GM12891 (cell line): ENCODE measurements at places on chromosomes 11 and 22.

DNA sequence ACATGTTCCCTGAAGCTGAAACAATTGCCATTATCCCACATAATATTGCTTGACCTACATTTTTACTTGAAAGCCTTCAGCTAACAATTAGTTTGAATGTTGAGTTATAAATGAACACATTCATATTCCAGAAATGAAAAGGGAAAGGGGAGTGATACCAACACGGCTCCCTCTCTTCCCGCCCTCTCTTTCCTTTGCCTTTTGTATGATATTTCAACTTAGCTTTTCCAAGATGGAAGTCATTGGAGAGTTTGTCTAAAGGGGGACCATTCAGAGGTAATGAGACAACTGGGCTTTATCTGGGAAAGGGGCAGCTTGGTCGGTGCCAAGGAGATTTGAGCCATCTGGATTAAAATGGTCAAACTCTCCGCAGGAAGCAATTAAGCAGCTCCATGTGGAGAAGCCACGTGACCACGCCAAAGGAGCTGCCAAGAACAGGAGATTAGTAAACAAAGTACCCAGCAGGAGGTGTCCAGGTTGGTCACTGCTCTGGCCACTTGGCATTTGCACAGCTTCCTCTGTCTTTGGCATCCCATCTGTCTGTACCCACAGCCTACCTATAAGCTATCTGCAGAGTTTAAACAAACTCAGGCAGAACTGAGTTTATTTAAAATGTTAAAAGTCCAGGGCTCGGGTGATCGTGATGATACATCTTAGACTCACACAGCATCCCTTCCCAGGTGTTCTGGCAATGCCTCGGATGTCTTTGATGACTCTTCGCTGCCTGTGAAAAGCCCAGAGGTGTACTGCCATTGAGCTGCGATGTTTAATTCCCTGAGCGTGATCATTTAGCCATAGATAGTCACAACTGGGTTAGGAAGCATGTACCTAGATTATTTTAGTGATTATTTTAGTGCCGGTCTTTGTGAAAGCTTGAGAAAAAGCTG lies 735.9 kb downstream of the NTM start:
- no peak for DNase-seq

DNA sequence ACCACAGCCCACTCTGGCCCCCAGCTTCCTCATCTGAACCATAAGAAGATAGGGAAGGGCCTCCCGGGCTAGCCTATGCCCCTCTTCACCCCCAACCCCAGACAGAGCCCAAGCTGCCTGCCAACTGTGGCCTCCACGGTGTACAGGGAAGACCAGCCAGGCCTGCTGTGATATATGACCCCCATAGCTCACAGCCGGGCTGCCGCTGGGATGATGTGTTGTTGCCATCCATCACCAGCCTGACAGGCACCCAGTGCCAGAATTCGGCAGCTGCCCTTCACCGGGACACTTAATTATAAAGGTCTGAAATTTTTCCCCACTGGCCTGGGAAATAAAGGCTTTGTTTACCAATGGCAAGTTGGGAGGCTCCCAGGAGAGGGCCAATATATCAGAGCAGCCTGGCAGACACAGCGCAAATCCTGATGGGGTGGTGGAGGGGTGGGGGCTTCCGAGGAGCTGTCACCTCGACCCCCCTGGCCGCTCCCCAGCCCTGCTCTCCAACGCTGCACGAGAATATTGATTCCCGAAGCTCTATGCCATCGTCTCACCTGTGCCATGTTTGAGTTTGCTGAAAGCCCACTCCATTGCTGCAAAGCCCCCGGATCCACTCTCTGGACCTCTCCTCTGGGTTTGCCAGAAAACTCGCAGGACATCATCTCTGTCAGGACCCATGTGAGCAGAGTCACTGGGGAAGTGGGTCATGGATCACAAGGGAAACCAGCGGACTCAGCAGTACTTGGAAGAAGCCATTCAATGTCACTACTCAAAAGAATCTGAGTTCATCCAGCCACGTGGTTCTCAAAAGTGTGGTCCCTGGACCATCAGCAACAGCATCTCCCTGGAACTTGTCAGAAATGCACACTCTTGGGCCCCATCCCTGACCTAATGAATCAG lies 296.9 kb downstream of the MN1 start:
- no peak for DNase-seq

DNA sequence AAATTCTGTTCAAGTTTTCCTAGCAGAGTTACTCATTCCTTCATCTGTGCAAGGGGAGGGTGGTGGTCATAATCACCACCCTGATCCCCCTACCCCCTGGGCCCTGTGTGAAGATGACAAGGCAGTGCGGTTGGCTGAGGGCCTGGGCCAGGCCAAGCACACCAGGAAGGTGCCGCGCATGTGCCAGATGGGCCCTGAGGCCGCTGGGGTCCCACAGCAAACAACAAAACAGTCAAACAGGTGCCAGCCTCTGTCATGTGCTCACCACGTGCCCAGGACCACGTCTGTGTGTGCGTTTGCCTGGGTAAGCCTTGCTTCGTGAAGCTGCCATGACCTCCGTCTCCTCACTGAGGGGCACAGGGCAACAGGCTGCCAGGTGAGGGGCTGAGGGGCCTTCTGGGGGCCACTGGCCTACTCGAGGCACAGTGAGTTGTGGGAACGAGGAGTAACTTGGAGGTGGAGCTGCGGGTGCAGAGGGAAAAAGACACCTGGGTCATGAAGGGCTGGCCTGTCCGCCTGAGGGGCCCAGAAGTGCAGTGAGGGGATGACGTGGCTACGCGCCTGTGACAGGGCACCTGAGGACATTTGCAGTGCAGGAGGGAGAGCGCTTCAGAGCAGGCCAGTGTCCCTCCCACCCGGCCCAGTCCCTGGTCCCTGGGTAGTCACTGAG lies 25.8 kb downstream of the RSPH14 start:
- DNase-seq = no peak

DNA sequence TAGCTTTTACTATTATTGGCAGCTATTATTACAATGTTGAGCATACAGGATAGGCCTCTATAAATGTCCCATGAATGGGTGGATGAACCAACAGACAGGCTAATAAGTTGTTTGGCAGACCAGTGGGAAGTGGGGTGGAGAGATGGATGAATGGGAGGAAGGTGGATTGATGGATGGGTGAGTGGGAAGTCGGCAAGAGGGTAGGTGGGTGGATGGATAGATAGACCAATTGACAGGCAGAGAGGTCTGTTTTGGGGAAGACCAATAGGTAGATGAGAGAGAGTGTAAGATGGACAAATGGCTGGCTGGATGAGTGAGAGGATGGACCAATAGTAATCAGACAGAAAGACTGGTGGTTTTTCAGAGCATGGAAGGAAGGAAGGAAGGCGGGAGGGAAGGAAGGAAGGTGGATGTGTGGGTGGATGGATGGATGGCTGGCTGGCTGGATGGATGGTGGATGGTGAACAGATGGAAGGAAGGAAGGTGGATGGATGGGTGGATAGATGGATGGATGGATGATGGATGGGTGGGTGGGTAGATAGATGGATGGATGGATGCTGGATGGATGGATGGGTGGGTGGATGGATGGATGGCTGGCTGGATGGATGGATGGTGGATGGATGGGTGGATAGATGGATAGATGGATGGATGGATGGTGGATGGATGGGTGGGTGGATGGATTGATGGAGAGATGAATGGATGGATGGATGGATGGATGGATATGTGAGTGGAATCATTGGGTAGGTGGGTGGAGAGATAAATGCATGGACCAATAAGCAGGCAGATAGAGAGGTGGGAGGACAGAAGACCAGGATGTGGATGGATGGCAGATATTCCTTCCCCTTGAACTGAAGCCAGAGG lies 37.4 kb downstream of the RASD2 start:
- DNase-seq = no peak

DNA sequence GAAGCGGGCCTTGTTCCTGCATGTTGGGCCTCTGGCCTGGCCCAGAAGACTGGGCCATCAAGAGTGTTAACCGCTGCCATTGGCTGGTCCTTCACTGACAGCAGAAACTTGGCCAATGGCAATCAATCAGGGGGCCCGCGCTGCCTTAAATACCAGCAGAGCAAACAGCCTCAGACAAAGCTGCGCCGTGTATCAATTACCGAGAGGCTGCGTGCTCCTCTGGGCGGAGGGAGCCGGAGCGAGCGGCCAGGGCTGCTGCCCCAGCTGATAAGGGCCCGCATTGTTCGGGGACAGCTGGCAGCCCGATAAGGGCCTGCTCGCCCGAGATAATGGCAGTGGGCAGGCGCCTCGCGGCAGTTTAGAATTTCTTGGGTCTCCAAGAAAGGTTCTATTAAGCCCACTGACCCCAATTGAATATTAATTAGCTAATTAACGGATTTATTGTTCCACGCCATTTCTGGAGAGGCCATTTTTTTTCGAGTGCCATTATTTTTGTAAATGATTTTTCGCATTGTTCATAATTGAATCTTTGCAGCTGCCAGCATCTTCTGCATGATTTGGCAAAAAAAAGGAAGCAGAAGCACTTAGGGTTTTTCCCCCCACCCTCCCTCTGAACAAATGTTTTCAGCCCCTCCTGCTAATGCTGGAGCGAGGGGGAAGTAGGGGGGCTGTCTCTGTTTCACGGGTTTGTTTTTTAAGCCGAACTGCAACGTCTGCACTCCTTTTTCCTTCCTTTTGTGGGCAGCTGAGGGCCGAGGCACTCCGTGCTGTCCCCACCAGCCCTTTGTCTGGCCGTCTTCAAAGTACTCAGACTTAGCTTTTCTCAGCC lies 37.6 kb upstream of the RIC3 start:
- DNase-seq = no peak

DNA sequence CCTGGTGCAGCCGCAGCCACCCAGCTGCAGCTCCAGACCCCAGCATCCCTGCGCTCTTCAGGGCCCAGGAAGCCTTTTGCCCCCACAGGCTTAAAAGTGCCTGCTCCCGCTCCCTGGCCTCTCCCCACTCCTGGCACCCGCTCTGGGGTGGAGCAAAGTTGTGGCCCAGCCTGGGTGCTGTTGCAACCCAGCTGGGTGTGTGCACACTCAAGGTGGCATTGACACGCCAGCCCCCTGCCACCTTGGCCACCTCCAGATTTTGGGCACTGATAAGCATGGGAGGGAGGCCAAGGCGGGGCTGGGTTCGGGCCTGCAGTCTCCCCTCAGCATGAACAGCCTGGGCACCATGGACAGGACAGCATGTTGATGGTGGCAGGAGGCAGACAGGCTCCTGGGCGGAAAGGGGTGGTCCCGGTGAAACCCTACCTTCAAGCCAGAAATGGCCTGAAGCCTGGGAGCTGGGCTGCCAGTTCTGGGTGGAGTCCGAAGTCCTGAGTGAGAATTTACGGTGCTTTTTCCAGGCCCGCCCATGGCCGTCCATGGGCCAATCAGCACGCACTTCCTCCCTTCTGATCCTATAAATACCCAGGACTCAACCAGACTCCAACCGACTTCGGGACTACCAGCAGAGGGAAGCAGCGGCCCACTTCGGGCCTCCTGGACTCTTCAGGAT lies 23.6 kb upstream of the RNASEH2C start:
- DNase-seq = no peak

GRCh38 chr11:75820645-75821044 lies 5.6 kb downstream of the UVRAG start:
- DNase-seq = no peak

DNA sequence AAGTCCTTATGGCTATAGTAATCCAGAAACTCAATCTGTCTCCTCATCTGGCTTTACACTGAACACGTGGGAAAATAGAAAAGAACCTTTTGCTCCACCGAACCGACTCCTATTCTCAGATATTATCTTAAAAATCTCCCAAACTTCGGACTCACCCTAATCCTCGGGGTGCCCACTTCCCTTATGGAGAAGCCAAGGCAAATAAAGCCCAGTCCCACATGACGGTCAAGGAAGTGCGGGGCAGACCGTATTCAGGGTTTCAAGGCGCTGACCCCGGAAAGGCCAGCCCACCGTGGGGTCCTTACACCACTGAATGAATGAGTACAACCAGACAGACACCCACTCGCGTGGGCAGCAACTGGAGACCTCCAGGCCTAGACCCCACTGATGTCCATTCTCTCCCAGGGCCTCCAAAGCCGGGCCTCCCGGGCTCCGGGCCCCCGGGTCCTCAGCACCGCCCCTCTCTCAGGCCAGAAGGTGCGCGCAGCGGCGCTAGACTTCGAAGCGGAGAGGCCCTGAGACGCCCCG lies 489 bp downstream of the NUP98 start:
- DNase-seq = no peak

DNA sequence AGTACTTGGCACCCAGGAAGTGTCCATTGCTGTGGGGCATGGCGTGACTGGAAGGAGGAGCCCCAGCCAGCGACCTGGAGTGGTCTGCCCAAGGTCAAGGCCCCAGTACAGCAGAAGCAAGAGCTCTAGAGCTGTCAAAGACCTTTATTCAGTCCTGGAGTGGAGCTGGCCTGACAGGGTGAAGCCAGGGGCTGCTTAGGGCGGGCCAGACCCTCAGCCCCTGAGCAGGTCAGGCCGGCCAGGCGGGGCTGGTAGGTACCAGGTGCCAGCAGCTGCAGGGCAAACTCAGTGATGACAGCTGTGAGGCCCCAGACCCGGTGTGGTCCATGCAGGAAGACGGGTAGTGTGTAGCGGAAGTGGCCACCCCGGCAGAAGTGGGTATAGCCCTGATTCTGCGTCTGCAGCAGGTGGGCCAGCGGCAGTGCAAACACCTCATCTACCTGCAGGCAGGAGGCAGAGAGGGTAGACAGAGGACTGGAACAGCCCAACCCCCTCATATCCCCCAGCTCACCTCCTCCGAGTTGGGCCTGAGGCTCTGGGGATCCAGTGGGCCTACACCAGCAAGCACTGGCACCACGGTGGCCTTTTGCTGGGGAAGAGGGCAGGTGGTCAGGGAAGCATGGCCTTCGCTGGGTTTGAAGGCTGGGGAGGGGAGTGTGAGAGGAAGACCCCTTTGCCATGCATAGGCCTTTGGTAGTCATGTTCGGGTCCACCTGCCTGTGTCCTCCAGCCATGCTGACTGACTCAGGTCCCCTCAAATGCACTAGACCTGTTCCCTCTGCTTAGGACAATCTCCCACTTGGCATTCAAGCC lies 1.7 kb downstream of the NUDT8 start:
- DNase-seq = no peak

- DNase-seq = no peak
Observed at GRCh38 chr11:112837162-112837826, 123.9 kb upstream of the NCAM1 start.

DNA sequence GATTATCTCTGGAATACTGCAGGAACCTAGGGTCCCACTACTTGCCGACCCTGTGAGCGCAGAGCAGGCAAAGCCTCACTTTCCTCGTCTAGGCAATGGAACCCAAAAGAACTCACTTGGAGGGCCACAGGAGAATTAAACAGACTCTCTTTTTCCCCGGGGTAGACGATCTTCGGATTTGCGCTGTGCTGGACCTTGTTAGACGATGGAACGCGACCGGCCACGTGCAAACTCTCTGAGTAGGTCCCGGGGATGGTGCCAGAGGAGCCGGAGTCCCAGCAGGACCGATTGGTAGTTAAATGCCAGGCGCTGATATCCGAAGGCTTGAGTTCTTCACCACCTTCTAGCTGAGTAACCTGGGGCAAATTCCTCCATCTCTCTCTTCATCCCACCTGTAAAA lies 1.0 kb upstream of the SLC1A2 start:
- DNase-seq = no peak

- DNase-seq = no peak
Observed at GRCh38 chr11:12029738-12030363, 21.4 kb upstream of the DKK3 start.
